HCT116 (cell line): ENCODE measurements at places on chromosomes 16 and 17. TPM values are rescaled to one million over a fixed set of nuclear protein-coding genes. Genes with fewer than 3 reads are reported as not detected.

DNA sequence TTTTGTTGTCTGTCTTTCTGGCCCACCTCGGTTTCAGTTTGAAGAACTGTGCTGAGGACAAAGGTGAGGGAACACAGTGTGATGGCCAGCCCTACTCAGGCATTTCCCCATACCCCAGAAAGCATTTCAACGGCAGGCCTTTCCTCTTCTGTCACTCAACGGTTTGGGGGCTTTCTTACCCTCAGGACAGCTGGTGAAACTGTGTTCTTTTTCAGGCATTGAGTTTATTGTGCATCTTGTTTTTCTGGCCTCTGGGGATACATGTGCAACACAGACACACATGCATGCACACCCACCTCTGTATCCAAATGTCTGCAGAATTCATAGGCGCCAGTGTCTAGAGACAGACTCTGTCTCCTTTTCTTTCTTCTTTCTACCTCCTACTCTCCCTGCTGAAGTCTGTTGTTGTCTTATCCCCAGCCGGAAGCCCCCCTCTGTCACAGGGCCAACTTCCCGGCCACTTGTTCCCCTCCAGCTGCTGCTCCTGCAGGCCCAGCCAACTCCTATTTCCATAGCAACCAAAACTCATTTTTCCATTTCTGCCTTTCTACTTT lies 17.0 kb downstream of the CHD9 start:
- H3K4me1 ChIP-seq: no peaks in the 10 kb centered on the region
- H3K27me3 ChIP-seq: no peaks in the 10 kb centered on the region
- no peak for DNase-seq
- no peak overlapping the region for H3K4me3 ChIP-seq

GRCh38 chr17:48554412-48555257 lies 9.7 kb upstream of the HOXB2 start:
- H3K27me3 ChIP-seq: no peaks in the 10 kb centered on the region
- no peak for DNase-seq
- peaks cover 4% of the 10 kb centered on the region; the same call in 1 of the 2 replicates for H3K4me1 ChIP-seq
- H3K36me3 ChIP-seq: no peaks in the 10 kb centered on the region
- no peak overlapping the region for H3K4me3 ChIP-seq

DNA sequence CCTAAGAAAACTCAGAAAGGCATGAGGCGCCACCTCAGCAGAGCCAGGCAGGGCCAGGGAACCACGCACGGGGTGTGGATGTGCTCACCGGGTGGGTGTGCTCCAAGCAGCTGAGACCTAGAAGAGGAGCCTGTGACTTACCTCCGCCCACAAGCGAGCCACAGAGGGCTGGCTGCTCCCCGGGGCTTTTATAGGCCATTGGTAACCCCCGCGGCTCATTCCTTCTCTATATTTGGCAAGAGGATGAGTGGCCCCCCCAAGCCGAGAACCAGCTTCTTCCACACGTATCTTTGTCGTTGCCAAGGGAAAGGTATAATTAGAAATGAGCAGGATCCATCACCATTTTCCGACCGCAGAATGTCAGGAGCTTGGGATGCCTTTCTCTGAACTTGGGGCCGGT lies at the start of gene MYH3:
MYH3 (minus strand) TSS at position 162 of the 400 bp plus-strand sequence. CDS start 2,245 bp downstream, outside the sequence.
- H3K27ac ChIP-seq: no peak within 1 kb of the TSS
- no peaks in the 10 kb centered on the region for H3K4me1 ChIP-seq
- no peak within 1 kb of the TSS for H3K4me3 ChIP-seq
- no peaks in the 10 kb centered on the region for H3K27me3 ChIP-seq
- no peak for DNase-seq
- no peaks in the 10 kb centered on the region for H3K36me3 ChIP-seq

The CACNG4 gene
- not detected for total RNA-seq
